Urinary bladder (tissue), 4 donors: ENCODE measurements at places on chromosomes 3 and 15. TPM values are rescaled to one million over a fixed set of nuclear protein-coding genes. Genes with fewer than 3 reads are reported as not detected.

The SERINC4 gene
- not detected for total RNA-seq

The NMNAT3 gene
- 7.5 TPM for total RNA-seq

The SLC22A14 gene
- 0.16 TPM for total RNA-seq

The DAPK2 gene
- 6.0 TPM for total RNA-seq

GRCh38 chr3:8237893-8238292 is 263.7 kb upstream of the LMCD1 start:
- DNase-seq = no peak
